ENCODE measurements at places on chromosomes 1 and 21.

DNA sequence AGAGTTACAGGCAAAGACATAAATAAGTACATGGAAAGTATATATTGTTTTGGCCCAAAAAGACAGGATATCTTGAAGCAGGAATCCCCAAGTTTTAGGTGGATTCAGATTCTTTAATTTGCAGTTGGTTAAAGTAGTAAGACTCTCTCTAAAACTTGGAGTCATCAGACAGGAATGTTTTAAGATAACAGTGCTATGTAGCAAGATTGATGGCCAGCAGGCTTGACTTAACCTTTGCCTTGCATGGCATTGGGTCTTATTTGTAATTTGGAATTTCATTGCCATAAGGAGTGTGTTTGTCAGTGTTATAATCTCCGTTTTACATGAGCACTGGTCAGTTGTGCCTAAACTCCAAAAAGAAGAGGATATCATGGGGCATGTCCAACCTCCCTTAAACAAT, 727.6 kb upstream of the CHRM3 start:
- DNase-seq = no peak

GRCh38 chr1:205976708-205977401, 26.3 kb downstream of the RAB7B start:
- no peak for DNase-seq

DNA sequence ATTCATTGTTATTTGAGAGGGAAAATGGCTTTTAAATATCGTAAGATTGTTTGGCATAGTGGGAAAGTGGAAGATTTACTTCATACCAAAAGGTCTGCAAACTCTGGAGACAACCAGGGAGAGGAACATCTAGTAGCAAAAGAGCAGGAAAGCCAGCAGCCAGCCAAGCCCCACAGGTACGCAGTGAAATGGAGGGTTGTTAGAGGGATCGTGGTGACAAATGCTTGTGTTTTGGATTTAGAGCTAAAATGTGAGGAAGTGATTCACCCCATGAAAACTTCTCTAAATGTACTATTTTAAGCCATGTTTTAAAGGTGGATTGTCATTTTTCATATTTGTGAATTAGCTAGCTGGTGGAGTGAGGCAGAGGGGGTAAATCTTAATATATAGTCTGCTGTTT, 69.3 kb downstream of the RPS6KC1 start:
- DNase-seq = no peak

GRCh38 chr1:31532173-31532572, 44.1 kb upstream of the TINAGL1 start:
- no peak for DNase-seq

DNA sequence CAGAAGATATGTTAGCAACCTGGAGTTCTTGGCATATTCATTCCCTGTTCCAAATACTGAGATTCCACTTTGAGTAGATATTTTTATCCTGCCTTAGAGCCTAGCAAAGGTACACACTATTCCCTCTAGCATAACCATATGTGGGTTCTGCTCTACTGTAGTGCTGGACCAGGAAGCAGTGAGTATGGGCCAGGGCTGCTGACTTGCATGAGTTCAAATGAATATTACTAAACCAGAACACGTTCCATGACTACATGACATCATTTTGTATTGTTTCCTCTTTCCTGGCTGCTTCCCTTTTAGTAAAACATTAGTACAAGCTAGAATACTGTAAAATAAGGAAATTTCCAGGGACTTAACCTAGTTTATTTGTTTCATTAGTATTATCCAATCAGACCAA, 41.1 kb downstream of the TNFSF18 start:
- no peak for DNase-seq

DNA sequence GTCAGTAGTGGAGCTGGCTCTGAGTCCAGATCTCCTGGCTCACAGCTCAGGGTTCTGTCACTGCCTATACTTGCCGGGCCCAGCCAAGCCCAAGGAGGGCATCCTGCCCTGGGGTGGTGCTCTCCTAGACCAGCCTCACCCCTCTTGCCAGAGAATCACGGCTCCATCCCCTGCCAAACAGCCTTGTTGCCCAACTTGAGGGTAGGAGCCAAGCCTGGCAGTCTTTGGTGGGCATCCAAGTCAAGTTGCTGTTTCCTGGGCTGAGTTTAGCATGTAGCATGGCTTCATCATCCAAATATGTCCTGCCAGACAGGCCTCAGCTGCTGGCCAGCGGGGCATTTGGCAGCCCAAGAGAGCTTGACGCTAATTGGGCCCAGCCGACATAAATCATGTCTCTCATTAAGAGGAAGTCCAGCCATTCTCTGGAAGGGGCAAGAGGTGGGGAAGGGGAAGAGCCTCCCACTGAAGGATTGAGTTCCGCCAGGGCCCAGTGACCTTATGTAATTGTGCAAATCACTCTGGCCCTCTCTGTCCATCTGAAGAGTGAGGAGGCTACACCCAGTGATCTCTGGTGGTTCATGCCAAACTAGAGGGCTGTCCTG, 22.6 kb upstream of the TRABD2B start:
- no peak for DNase-seq

DNA sequence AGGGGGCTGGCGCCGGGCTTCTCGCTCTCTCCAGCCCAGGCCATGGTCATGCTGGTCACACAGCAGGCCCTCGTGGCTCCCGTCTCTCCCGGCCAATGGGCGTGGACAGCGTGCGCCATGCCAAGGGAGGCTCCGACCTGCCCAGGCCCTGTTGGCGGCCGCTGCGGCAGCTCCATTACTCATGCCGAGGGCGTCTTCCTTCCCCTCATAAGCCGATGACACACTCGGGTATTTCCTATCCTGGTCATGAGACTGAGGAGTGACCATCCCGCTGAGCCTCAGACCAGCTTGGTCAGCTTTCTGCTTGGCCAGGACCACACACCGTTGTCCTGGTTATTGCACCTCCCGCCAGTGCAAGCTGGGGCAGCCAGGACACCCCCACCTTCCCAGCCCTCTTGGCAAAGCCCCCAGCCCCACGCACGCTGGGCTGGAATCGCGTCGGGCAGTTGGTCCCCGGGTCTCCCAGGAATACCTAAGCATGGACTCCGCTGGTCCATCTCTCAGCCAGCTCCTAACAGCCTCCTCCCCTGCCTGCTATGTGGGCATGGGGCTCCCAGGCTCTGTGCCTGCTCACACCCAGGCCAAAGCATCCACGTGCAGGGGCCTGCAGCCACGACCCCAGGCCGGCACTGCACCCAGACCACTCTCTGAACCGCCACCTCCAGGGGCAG, 49.8 kb downstream of the ARHGEF16 start:
- DNase-seq = no peak

DNA sequence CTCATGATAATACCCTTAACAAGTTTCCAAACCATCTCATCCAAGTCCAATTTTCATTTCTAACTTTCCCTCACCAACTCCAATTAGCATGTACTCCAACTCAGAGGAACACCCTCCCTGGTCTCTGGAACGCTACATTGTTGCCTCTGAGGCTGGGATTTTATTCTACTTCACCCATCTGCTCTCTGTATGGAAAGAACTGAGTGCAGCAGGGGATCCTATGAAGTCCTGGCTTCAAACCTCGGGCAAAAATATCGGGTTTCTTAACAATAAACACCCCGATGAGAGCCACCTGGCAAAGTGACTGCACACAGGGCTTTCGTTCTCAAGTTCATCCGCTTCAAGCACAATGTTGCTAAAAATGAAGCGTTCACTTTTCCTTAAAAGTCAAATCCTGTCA, 99.6 kb downstream of the CRB1 start:
- no peak for DNase-seq

DNA sequence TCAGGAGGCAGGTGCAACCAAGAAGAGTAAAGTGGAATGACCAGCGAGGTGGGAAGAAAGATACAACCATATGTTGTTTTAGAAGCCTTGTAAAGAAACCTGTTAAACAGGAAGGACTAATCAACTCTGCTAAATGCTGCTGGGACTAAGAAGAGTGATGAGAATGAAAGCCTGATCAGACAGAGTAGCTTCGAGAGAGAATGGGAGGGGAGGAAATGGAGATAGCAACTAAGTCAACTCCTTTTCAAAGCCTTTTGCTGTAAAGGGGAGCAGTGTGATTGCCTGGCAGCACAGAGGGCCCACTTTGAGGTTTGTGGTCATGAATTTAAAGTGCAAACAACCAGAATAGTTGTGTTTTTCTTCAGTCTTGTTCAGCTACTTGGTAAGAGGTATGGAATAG, 31.4 kb downstream of the SLC30A7 start:
- no peak for DNase-seq

GRCh38 chr1:41874903-41875411, 43.8 kb downstream of the HIVEP3 start:
- DNase-seq = no peak

DNA sequence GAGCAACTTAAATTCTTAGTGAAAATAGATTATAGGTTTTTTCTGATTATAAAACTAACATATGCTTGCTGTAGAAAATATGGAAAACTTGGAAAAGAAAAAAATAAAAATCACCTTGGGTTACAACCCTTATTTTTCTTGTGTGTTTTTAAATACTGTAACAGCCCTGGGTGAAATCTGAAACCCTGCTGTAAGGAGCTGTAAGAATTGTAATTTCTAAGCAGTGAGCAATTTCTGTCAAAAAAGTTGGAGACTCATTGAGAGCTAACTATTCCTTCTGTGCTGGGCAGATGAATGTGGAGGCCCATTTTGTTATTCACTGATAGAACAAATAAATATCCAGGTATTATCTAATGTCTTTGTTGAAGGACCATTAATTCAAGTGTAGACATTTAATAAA, 42.6 kb downstream of the ADCY10 start:
- no peak for DNase-seq

DNA sequence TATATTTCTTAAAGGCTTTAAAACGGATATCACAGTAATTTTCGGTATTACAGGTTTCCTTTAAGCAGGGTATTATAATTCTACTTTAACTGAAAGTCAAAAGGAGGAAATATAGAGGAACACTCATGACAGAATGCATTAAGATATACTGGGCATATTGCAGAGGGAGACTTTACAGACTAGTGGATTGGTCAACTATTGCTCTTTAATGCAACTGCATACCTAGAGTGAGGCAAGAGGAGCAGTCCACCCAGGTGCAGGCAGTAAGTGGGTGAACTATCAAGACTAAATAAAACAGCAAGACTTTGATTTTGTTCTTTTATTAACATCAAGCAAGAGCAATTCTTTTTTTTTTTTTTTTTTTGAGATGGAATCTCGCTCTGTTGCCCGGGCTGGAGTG, 10.5 kb downstream of the SCAF4 start:
- no peak for DNase-seq

DNA sequence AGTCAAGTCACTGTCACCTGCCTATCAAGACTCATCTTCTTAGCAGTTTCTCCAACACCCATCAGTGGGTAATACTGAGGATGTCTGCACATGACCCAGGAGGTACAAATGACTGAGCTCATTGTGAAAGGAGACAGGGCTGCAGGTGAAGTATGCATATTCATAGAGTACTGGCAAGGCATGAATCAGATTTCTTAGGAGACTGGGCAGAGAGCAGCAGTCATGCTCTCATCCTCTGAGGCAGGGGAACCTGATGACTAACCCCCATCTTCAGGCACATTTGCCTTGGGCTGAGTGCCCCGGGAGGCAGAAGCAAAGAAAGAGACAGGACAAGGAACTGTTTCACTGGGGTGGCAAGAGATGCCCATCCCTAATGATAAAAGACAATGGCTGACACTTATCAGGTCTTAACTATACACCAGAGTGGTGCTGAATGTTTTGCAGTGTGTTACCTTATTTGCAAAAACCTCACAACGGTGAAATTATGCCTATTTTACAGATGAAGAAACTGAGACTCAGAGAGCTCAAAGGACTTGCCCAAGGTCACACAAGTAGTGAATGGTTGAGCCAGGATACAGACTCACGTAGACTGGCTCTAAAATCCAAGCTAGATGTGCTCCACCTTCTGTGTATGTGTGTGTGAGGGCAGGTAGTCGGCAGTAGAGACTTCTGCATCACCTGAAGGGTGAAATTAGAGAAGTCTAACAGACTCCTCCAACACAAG, 9.2 kb upstream of the GRHL3 start:
- DNase-seq = no peak

DNA sequence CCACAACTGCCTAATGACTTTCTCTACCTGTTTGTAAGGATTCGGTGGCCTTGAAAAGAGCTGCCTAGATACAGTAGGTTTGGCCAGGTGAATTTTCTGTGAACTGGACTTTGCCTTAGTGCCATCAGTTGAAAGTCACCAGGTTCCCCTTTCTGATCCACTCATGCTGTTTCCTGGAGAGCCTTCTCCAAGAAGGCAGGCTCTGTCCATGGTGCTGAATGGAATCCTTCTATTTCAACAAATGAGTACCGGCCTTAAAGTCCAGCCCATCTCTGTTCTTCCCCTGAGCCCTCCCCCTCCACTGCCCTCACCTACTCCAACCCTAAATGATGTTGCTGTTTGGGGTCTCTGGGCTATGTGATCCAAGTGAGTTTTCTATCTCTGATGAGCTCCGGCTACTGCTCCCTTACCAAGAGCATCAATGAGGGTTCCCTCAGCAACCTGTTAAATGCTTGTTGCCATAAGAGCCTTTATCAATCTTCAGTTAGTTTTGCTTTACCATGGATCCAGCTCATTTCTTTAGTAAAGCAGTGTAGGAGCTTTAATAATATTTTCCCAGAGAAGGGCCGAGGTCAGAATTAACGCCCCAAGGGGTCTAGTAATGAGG, 500.4 kb downstream of the PTPRU start:
- no peak for DNase-seq

- peak; percentile 4 for DNase-seq
Measured at GRCh38 chr21:25501996-25502665, 105.2 kb downstream of the MRPL39 start.

Measured in stimulated activated CD8-positive, alpha-beta memory T cell treated with anti-CD3 and anti-CD28 coated beads, Interleukin-4, amount 100 ng/mL, for 4 hours (primary cell).